Tibial artery (tissue), 4 donors: ENCODE measurements at places on chromosomes 3 and 15.

DNA sequence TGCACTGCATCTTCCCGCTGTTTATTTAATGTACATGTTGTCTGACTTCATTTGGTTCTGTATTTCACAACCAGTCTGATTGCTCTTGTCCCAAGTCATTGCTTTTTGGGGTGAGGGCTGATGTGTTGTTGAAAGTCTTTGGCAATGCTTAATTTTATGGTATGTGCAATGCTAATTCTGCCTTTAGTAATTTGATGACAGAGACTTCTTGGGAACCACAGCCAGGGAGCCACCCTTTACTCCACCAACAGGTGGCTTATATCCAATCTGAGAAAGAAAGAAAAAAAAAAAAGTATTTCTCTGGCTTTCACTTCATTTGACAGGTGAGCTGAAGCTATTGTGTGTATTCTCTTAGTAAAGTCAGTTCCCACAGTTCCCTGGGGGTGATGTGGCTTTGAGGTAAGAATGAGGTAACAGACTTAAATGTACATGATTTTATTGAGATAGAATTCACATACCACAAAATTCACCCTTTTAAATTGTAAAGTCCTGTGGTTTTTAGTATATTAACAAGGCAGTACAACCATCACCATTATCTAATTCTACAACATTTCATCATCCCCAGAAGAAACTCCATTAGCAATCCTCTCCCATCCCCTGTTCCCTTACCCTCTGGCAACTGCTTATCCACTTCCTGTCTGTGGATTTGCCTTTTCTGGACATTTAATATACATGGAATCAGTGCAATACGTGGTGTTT is 97.3 kb downstream of the SLCO3A1 start:
- no peak for DNase-seq

- no peak for DNase-seq
Observed at GRCh38 chr3:30201715-30202114, 404.7 kb upstream of the TGFBR2 start.

GRCh38 chr15:59371458-59372351 is 966 bp downstream of the MYO1E start:
- DNase-seq = peak; percentile 71

DNA sequence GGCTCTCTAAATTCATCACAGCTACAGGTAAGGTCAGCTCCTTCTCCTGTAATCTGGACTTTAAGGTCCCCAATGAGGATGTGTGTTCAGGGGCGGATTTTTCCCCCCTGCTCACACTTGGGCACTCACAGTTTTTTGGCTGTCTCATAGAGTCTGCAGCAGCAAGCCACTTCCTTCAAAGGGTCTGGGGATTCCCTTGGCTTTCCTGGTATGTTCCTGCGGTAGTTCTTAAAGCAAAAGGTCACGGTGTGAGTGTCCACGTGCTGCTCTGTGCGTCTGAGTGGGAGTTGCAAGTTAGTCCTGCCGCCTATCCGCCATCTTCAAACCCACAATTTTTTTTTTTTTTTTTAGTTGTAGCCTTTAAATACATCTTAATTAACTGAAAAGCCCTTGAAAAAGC is 15.4 kb upstream of the CFAP20DC start:
- DNase-seq = no peak

DNA sequence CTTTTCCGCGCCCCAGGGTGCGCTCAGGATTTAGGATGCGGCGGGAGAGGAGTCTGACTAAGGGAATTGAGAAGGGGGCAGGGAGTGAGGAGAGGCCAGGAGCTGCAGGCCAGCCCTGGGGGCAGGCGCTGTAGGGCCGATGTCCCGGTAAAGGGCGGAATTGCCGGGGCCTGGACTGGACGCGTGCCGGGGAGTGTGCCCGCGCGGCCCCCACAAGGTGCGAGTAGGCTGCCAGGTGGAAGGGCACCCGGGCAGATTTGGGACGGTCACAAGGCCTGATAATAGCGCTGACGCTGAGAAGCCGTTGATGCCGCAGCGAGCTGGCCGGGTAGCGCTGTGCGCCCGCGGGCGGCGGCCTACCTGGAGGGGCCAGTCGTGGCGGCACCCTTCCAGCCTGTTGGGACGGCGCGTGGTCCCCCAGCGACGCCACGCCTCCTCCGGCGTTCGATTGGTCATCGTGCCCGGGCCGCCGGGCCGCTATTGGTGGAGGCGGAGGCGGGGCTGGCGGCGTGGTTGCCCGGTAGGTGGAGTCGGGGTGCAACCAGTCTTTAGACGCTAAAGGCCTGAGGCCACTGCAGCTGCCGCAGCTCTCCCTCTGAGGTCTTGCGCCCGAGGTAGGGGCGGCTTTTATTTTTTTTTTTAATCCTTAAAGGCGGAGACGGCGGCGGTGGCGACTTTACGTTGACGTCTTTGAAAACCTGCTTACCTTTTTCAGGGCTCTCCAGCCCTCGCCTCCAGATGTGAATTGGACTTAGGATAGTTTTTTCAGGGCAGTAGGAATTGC is 903 bp downstream of the SLC25A38 start:
- DNase-seq = peak; percentile 97

- no peak for DNase-seq
Observed at GRCh38 chr3:81920816-81921215, 159.4 kb upstream of the GBE1 start.

- DNase-seq = no peak
Observed at GRCh38 chr15:39153716-39154115, 427.2 kb upstream of the THBS1 start.

DNA sequence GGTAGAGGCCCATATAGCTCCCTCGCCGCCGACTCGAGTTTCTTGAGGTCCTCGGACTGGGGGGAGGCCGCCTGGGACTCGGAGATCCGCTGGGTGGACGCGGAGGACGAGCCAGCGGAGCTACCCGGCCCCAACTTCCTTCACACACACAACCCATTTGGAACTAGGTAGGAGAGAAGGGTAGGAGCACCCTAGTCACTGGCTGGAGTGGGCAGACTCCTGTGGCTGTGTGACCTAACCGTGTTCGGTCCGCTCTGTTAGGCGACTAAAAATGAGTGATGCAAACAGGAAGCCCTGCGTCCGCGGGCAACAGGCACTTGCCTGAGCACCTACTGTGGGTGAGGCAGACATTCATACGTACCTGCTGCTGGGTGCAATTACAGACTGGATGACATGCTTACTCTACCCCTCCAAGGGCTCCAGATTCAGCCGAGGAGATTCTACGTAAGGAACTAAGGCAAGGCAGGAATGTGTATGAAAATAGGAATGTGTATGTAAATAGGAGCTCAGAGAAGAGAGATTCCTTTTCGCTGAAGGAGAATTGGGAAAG is 4.6 kb upstream of the SIN3A start:
- peak; percentile 81 for DNase-seq

GRCh38 chr15:59063042-59063441 is 41.9 kb upstream of the CCNB2 start:
- DNase-seq = no peak

DNA sequence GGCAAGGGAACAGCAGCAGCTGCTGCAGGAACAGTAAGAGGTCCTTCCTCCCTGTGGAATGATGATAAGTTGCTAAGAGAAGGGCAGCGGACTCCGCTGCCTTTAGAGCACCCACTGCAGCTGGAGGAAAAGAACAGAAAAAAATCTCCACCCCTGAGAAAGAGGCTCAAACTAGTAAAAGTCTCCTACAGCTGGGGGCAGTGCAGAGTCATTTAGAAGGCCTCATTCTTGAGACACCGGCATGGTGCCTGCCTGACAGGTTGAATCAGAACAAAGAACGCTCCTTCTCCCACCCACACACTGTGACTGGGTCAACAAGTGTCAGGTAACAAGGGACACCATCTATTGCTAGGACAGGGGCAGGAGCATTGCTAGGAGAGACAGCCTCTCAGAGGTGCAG is 188.4 kb downstream of the ABHD5 start:
- no peak for DNase-seq

- DNase-seq = no peak
Observed at GRCh38 chr15:64149424-64149823, 2.1 kb upstream of the SNX22 start.

GRCh38 chr15:75677465-75678323 is 30.0 kb downstream of the SNX33 start:
- DNase-seq = no peak

DNA sequence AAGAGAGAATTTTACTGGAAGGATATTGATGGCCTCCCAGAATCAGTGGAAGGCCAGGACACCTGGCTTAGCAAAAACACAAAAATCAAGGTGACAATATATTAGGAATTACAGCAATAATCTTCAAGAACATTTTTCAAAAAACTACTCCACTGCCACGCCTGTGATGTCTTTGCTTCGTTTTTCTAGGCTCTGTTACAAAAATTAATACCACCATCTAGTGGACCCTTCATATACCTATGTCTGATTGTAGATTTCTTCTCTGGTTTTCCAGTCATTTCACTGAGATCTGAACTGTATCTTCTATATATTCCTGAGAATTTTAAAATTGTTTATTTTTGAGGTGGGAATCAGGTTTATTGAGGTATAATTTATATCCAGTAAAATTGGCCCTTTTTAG is 5.6 kb upstream of the SLC33A1 start:
- no peak for DNase-seq

DNA sequence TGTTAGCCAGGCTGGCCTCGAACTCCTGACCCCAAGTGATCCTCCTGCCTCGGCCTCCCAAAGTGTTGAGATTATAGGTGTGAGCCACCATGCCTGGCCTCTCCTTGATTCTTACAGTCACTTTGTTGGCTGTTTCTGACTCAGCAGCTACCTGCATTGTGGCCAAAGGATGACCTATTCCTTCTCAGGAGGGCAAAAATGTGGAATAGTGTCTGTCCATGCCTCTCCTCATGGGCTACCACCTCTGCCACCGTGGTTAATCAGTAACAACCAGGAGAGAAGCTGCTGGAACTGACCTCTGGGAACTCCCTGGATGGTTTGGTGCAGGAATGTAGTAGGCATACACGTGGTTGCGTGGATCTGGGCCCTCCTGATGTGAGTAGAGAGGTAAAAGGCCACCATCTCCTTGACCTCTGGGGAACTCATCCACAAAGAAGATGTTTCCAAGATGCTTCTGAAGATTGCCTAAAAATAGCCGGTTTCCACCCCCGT is 63.3 kb downstream of the FLNB start:
- no peak for DNase-seq

GRCh38 chr3:131036200-131036816 is 9.6 kb downstream of the NEK11 start:
- DNase-seq = no peak

DNA sequence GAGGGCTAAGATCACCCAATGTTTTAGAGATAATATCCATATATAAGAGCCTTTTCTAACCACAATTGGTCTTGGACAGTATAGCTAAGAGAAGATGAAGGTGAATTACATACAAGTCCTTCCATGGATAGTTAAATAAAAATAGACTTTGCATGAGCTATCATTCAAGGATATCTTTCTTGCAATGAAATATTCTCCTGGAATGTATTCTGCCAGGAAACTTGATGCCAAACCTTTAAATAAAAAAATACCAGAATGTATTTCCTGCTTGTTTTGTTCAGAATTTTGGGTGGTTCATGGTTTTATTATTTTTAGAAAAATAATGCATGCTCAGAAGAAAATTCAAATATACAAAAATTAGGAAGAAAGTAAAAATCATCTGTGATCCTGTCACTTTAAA is 88.8 kb upstream of the PPIB start:
- DNase-seq = no peak

- no peak for DNase-seq
Observed at GRCh38 chr3:16697443-16698147, 92.4 kb upstream of the DAZL start.

DNA sequence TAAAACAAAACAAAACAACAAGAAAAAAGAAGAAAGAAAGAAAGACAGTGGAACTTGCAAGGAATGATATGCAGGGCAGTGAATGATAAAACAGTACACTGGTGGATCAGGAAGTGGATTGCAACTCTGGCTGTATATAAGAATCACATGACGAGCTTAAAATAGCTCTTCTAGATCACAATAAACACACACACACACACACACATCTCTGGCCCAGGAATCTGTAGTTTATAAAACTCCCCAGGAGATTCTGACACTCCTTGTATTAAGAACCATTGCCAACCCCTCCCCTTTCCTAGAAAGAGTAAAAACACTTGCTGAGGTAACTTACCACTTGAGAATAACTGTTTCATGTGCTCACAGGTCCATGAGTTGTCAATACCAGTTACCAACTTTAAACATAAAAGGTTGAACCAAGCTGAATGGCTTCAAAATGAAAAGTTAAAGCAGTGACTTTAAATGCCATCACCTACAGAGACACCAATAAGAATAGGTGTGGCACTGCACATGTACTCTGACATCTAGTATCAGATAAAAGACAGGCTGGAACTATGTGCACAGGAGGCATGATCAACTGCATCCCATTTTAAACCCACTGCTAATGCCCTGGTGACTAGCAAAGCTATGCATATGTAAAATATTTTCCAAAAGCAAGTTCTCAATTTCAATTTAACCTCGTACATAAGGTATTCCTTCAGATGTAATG is 3.9 kb downstream of the CPOX start:
- no peak for DNase-seq

- DNase-seq = no peak
Observed at GRCh38 chr3:3625544-3626271, 173.5 kb upstream of the LRRN1 start.

- no peak for DNase-seq
Observed at GRCh38 chr3:129276385-129276784, 2.3 kb upstream of the HMCES start.

GRCh38 chr3:87792534-87793336 is 266.1 kb downstream of the CGGBP1 start:
- DNase-seq = no peak

GRCh38 chr3:119748991-119749390 is 32.9 kb upstream of the NR1I2 start:
- DNase-seq = no peak

DNA sequence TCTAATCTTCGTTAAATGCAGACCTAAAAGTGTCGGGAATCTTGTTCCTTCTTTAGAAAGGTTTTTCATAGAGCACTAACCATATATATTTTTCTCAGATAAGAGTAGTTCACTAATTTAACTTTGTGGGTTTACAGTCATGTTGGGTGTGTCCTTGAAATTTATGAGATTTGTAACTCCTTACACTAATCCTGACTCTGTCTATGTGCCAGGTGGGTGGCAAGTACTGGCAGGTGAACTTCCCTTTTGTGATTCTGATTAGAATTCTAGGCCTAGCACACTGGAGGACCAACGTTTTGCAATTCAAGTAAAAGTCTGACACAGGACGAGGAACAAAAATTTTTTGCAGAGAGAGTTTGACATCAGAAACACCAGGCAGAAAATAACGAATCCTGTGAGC is 220.1 kb downstream of the P3H2 start:
- DNase-seq = no peak

- no peak for DNase-seq
Observed at GRCh38 chr3:196111939-196112386, 30.1 kb upstream of the TFRC start.
